HCEC 1CT (cell line): ENCODE measurements at places on chromosomes 3 and 15.
A peak's percentile ranks its signal among the peaks of the same experiment; 100 is the strongest.

- DNase-seq = peak; percentile 13
These were observed 5.3 kb downstream of the TXNRD3 start for GRCh38 chr3:126649556-126650092.

DNA sequence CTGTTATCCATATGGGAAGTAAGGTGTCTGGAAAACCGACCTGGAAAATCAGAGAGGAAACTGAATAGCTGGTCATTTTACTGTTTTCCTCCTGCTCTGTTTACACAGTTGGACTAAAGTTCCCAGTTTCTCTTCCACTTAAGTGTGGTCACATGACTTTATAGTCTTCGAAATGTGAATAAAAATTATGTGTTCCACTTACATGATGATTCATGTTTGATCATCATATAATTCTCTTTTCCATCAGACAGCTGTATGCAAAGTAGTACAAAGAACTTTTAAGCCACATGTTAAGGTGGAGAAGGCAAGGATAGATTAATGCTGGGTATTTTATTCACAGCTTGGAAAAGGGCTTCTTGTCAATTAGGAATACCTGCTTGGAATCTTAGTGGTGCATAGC lies 525.5 kb upstream of the BCHE start:
- DNase-seq = no peak

DNA sequence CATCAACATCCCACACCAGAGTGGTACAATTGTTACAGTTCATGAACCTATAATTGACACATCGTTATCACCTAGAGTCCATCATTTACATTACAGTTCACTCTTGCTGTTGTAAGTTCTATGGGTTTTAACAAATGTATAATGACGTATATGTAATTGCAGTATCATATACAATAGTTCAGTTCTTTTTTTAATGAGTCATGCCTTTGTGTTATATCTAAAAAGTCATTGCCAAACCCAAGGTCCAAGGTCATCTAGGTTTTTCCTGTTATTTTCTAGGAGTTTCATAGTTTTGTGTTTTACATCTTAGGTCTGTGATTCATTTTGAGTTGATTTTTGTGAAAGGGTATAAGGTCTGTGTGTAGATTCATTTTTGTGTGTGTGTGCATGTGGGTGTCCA lies 160.9 kb upstream of the GALNT15 start:
- DNase-seq = peak; percentile 79

- DNase-seq = peak; percentile 97
These were observed 75.5 kb downstream of the NEDD4 start for GRCh38 chr15:55917881-55918296.

DNA sequence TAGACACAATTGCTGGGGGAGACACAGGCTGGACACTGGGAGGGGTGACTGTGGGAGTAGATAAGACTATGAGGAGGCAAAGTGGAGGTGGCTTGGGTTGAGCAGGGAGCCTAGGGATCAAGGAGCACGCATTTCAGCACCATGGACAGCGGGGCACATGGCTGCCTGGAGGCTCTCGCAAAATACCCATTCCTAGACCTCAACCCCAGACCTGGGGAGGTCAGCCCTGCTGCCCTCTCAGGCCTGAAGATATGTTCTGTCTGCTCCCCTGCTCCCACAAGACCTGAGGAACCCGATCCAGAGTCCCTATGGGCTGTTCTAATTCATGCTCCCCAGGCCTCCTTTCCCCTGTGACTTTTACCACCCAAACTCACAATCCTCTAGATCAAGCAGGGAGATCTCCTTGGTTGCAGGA lies 16.0 kb upstream of the CPEB1 start:
- DNase-seq = peak; percentile 40

GRCh38 chr3:51099794-51100535 lies 285.1 kb upstream of the MANF start:
- DNase-seq = peak; percentile 40

DNA sequence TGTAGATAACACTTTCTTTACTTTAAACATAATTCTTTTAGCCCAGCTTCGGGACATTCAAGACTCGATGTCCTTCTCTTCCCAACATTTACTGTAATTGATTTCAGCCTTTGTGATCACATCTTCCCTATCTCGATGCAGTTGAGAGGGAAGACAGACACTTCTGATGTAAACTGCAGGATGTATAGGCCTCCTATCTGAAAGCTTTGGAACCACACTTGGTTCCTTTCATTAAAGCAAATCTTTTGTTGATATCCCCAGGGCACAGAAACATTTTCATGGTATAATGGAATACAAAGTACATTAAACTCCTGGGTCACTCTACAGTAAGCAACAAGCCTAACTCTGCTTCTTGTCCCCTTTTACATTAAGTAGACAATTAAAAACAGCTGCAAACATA lies 6.4 kb downstream of the GRM7 start:
- no peak for DNase-seq
